ENCODE measurements at places on chromosomes 2 and 18. TPM values are rescaled to one million over a fixed set of nuclear protein-coding genes. Genes with fewer than 3 reads are reported as not detected.

Gene MAP2
- total RNA-seq: 0.82 TPM

Gene MROH2A
- not detected for total RNA-seq

Gene ANKZF1
- total RNA-seq: 23.5 TPM

Gene UGT1A7
- 6.3 TPM for total RNA-seq

Gene MEIS1
- 1.9 TPM for total RNA-seq

Gene NEURL3
- 2.2 TPM for total RNA-seq

Gene GALNT3
- total RNA-seq: not detected

Gene NFATC1
- total RNA-seq: 7.1 TPM

Gene GPR45
- total RNA-seq: not detected

Gene DCC
- total RNA-seq: not detected

Gene STRADB
- total RNA-seq: 24.2 TPM

Gene DNMT3A
- total RNA-seq: 9.6 TPM

Gene EVX2
- not detected for total RNA-seq

Gene CCDC148
- 0.39 TPM for total RNA-seq

Gene HPCAL1
- total RNA-seq: 152 TPM

Gene GAL3ST2
- total RNA-seq: 0.34 TPM

Gene OTX1
- 4.7 TPM for total RNA-seq

Gene RAB31
- 28.4 TPM for total RNA-seq

Gene KRTCAP3
- 0.76 TPM for total RNA-seq

Gene GATA6
- total RNA-seq: 2.6 TPM

Gene ASIC4
- total RNA-seq: not detected

Gene ALK
- total RNA-seq: not detected

Gene MAPK4
- 0.09 TPM for total RNA-seq

Gene FER1L5
- not detected for total RNA-seq
